ENCODE measurements at places on chromosomes 3 and 15. TPM values are rescaled to one million over a fixed set of nuclear protein-coding genes. Genes with fewer than 3 reads are reported as not detected.

DNA sequence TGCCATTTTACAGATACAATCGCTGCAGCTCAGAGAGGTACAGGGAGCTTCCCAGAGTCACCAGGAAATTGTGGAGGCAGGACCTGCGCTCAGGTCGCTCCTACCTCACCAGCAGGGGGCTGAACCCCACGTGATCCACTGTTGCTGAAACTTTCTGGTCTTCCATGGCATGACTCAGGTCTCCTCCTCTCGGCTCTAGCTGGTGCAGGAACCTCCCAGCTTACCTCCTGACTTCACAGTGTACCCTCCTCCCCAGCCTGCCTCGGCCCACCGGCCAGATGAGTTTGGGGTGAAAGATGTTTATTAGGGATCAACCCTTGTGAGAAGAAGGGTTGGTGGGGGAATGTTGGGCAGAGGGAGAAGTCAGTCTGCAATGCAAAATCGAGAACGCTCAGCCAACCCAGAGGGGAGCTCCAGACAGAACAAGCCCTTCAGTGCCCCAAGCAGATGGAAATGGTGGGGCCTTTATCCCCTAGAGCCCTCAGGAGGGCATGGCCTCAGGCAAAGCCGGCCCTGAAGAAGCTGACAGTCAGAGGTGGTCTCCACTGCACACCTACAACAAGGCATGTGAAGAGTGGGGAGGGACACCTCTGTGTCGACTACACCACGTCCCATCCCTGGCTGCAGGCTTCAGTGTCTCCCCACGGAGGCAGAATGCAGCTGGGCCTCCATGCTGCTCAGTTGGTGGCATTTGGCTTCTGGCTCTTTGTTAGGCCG lies 118.6 kb upstream of the PRR20G start:
- peak; percentile 1 for DNase-seq

DNA sequence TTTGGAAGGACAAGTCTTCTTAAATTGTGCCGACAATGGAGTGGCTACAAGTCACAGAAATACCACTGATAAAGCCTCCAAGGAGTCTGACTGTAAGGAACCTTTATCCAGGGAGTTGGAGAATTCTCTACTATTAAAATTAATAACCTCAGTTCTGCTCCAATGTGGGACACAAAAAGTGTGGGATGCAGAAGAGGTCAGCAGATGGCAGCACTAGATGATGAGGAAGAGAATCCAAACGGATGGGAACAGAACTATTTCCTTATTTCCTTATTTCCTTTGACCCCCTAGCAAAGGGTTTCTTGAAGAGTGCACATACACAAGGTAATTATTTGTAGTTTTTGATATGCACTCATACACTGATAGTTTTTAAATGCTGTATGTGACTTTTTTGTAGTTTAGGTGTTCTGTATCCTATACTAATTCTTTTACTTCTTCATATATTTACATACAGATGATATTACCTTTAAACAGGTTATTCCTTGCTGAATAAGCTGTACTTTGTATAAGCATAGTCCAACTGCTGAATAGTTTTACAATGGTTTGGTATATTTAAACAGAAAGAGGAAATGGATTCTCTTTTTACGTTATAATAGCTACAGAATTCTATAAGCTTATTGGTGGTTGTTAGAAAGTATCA lies 25.6 kb upstream of the NLGN1 start:
- DNase-seq: peak; percentile 25

GRCh38 chr3:134197681-134198261 lies 52.9 kb downstream of the RYK start:
- peak; percentile 70 for DNase-seq

DNA sequence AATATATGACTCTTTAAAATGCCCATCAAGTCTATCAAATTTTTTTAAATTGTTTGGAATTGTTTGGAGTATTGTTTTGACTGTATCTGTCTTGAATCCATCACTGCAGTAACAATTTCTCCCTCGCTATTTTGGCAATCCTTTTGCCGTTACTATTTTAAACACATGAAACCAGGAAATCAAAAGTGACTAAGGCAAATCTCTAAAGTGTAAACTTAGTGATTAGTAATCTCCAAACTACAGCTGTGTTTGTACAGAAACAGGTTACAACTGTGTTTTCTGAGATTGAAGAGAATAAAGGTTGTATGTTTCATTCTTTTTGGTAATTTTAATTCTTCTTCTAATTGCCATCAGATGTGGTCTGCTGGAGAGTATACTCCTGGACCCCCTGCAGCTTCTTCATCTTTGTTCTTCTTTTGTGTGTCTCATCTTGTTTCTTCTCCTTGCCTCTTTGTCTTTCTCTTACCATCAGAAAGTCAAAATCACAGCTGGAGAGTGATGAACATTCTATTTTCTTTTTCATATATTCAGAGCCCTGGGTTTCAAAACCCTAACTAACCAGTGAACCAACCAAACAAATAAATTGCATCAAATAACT lies 465.4 kb downstream of the RBMS3 start:
- DNase-seq: peak; percentile 41

DNA sequence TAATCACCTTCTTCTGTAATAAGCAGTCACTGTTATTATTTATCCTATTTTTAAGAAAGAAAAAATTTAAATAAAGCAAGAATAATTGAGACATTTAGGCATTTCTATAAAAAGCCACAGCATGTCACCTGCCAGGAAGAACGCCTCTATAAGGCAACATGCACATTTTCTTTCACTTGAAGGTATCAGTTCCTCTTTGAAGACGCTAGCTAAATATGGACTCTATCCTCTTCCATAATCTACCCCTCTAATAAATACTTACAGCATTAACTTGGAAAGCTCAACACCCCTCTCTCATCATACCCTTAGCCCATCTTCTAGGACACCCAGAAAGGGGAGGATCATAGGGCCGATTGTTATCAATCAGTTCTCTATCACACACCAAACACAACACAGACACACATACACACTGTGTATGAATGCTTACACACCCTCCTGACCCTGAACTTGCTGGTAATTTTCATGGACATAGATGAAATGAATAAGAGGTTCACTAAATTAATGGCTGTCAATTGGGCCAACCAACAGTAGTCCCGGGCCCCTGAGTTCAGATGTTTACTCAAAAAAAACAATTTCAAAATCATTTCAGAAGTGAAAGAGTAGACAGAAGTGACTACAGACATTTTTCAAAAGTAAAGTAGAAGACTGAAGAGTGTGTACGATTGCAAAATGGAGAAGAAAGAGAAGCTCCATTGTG lies 102.5 kb downstream of the ZMAT3 start:
- no peak for DNase-seq

- peak; percentile 82 for DNase-seq
These were observed 885 bp downstream of the CDV3 start for GRCh38 chr3:133574260-133574881.

AADACL2 gene
- not detected for total RNA-seq

GRCh38 chr15:100818927-100819326 lies 60.7 kb upstream of the ALDH1A3 start:
- DNase-seq: peak; percentile 88

- peak; percentile 85 for DNase-seq
These were observed 3.3 kb downstream of the STAB1 start for GRCh38 chr3:52498137-52499054.

- no peak for DNase-seq
These were observed 215.5 kb upstream of the LRTM1 start for GRCh38 chr3:55143336-55143735.

GRCh38 chr3:171416666-171417065 lies 43.5 kb downstream of the TNIK start:
- no peak for DNase-seq

- DNase-seq: no peak
These were observed 68.0 kb downstream of the SH3GL3 start for GRCh38 chr15:83515164-83515563.

DNA sequence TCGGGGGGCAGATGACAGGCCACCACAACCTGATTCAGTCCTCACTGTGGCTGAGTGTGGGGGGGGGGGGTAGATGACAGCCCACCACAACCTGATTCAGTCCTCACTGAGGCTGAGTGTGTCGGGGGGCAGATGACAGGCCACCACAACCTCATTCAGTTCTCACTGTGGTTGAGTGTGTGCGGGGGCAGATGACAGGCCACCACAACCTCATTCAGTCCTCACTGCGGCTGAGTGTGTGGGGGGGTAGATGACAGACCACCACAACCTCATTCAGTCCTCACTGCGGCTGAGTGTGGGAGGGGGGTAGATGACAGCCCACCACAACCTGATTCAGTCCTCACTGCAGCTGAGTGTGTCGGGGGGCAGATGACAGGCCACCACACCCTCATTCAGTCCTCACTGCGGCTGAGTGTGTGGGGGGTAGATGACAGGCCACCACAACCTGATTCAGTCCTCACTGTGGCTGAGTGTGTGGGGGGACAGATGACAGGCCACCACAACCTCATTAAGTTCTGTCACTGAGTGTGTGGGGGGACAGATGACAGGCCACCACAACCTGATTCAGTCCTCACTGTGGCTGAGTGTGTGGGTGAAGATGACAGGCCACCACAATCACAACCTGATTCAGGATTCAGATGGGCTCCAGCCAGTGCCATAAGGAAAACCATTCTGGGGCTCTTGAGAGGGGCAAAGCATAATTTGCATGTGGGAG lies 16.9 kb downstream of the ZNF717 start:
- no peak for DNase-seq

ADGRG7 gene
- not detected for total RNA-seq

GRCh38 chr3:37907906-37908305 lies 46.2 kb downstream of the CTDSPL start:
- no peak for DNase-seq

DNA sequence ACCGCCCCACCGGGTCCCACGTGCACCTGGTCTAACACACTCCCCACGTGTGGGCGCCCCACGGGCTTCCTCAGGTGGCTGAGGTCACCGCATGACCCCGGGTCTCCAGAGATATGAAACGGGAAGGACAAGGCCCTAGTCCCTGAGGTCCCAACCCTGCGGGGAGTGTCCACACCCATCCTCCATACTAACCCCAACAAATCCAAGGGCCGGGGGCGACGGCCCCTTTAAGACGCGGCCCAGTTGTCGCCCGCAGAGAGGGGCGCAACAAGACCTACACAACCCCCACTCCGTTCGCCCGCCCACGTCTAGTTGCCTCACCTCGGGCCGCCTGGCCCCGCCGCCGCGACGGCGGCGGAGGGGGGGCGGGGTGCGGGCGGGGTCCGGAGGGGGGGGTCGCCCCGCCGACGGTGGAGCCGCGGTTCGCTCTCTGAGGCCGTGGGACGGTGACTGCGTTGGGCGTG lies 396 bp downstream of the INO80 start:
- DNase-seq: peak; percentile 60

GRM7 gene
- total RNA-seq: not detected

EOMES gene
- not detected for total RNA-seq

GRCh38 chr3:125478326-125478725 lies 41.7 kb downstream of the SNX4 start:
- peak; percentile 89 for DNase-seq

TM4SF18 gene
- not detected for total RNA-seq

NR2E3 gene
- total RNA-seq: 0.97 TPM

UCN2 gene
- 6.0 TPM for total RNA-seq

DNA sequence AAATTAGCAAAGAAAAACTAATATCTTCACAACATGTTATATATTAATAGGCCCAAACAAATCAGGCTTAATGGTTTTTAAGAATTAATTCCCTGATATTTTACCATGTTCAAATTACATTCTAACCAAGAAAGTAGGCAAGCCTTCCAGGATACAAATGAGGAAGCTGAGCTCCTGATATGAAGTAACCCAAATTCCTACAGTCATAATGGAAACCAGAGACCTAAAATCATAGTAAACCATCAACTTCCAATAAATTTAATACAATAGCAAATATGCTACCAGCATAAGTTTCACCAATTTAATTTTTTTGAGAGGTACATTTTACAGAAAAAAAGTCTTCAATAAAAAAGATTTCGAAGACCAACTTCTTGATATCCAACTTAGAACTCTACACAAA lies 3.8 kb downstream of the DCBLD2 start:
- no peak for DNase-seq

DNA sequence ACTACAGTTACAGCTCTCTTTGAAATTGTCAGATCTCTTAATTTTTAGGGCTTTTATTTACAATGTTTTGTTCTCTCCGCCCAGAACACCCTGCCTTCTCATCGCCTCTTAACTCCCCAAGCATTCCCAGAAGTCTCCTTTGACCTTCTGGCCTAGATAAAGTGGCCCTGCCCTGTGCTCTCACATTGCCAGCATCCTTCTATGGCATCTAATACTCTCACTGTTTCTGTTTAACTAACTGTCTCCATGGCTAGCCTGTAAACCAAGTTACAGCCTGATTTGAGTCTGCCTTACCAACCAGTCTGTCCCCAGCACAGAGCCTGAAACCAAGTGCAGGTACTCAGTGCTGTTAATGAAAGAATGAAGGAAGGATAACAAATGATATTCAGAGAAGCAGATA lies 19.9 kb downstream of the COL8A1 start:
- DNase-seq: no peak

DNA sequence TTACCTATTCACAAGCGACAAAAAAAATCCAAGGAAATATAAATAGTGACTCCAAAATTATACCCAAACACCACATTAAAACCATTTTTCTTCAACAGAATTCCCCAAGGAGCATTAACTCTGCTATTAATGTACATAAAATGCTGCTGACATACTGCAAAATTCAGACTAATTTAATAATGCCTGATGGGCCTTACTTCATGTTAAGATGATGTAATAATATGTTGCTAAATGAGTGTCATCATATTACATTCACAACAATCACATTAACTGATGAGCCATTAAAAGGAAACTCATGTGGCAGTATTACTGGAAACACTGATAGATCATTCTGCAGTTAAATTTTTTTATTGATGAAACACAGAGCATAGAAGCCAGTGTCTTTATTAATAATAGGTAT lies 204.9 kb upstream of the CGNL1 start:
- peak; percentile 32 for DNase-seq

- peak; percentile 55 for DNase-seq
These were observed 86.4 kb downstream of the SYNPR start for GRCh38 chr3:63364495-63364894.

DNA sequence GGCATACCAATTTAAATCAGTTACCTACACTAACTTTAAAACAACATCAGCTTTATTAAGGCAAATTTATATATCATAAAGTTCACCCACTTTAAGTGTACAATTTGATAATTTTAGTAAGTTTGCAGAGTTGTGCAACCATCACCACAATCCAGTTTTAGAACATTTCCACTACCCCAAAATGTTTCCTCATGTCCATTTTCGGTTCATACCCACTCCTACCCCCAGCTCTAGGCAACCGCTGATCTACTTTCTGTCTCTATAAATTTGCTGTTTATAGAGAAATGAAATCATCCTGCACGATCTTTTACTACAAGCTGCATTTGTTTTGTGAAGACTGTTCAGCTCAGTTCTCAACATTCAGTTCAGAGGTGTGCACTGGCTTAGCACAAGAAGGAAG lies 31.5 kb upstream of the FAM81A start:
- DNase-seq: no peak

DNA sequence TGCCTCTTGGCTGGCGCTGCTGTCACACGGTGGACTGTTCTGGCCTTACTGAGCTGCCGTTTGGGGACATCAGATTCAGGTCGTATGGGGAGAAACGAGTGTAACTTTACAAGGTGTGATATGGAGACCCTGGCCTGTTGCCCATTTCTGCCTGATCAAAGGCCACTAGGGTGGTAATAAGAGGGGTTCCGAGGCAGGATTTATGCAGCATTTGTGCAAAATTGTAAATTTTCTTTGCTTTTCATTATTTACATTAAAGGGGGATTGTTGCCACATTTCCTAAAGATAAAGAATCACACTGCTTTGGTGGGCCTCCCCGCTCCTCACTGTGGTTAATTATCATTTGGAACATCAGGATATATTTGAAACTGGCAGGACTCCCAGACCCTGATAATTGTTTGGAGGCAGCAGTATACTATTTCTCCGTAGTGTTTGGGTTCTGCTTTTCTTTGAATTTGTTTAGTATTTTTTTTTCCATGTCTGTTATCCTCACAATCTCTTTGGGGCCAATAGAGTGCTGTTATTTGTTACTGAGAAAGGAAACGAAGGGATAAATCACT lies 891 bp downstream of the NXPE3 start:
- peak; percentile 71 for DNase-seq
